Stimulated activated CD4-positive, alpha-beta T cell treated with anti-CD3 and anti-CD28 coated beads, Interleukin-1b, Interleukin-23, amount 100 ng/mL, for 1 hour (primary cell): ENCODE measurements at places on chromosomes 3 and 15.

GRCh38 chr3:167811031-167811430, 75.5 kb downstream of the SERPINI1 start:
- no peak for DNase-seq

- DNase-seq, result no peak
These were observed 162.4 kb upstream of the LRRN1 start for GRCh38 chr3:3636815-3637214.

GRCh38 chr3:109784852-109785631, 447.7 kb upstream of the DPPA4 start:
- no peak for DNase-seq

DNA sequence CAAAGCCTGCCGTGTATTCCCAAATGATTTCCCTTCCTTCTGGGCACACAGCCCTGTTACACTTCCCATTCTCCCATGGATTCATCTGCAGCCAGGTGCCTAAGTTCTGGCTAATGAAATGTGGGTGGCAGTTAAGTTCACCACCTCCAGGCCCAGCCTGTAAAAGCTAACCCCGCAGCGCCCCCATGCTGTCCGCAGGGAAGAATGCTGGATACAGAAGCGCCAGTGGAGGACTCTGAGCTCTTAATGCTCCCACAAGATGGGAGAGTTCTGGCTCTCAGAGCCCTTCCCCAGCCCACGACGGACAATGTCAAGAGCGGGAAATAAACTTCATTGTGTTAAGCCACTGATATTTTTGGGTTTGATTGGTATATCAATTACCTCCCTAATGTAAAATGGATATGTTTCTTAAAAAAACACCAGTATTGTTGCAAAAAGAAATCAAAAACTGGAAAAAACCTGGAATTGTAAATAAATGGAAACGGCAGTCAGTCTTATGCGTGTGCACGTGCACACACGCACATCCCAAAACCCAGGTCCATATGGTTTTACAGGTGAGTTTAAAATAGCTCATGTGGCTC, 37.7 kb upstream of the FGD5 start:
- no peak for DNase-seq

GRCh38 chr3:41320953-41321641, 121.8 kb downstream of the CTNNB1 start:
- DNase-seq, result no peak

GRCh38 chr3:9942934-9943690, 9.1 kb downstream of the PRRT3 start:
- DNase-seq, result no peak

GRCh38 chr3:15102836-15103235, 3.9 kb upstream of the RBSN start:
- no peak for DNase-seq

DNA sequence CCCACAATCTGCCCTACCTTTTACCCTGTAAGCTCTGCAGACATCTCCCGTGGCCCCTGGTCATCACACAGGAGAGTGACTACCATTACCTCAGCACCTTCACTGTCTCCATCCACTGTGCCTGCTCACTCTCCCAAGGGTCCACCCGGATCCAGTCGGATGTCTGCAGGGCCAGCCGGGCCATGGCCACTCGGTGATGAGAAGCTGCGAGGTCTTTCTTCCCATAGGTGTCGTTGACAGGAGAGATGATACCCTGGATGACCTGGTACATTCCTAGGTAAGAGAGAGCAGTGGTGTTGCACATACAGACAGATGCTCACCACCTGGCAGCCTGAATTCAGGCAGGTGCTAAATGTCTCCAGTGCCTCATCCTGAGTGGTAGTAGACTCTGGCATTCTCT, 39.2 kb upstream of the RBP1 start:
- no peak for DNase-seq

DNA sequence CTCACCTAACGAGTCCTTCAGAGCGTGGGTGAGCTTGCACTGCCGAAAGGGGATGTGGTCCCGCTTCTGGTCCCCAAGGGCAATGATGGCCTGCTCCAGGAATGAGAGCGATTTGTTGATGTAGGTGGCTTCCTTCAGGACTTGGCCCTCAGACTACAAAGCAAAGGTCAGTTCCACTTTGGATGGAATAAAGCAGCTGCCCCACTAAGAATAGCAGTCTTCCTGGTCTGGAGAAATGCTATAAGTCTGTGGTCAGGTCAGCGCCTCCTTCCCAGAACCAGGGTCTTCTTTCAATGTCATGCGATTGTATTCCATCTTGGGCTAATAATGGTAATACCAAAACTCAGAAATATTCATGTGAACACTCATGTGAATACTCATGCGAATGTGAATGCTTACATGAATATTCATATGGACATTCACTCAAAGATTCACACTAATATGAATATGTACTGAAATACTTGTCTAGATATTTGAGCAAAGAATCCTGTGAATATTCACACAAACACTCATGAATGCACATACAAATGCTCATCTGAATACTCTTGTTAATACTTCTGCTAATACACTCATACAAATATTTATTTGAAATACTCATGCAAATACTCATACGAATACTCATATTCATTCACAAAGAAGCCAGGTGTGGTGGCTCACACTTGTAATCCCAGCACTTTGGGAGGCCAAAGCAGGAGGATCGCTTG, 16.7 kb downstream of the KIF9 start:
- no peak for DNase-seq

- DNase-seq, result no peak
These were observed 110.9 kb upstream of the TPM1 start for GRCh38 chr15:62931650-62932049.

- DNase-seq, result no peak
These were observed 41.7 kb downstream of the ARIH1 start for GRCh38 chr15:72515591-72516389.

DNA sequence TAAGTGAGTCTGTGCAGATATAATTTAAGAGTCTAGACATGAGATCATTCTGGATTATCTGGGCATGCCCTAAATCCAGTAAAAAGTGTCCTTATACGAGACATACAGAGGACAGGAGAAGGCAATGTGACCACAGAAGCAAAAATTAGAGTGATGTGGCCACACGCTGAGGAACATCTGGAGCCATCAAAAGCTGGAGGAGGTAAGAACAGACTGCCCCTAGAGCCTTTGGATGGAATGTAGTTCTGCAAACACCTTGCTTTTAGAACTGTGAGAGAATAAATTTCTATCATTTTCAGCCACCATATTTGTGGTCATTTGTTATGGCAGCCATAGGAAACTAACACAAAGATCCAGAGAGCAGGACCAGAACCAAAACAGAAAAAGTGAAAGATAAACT, 41.0 kb downstream of the CD200 start:
- no peak for DNase-seq

- DNase-seq, result no peak
These were observed 73.6 kb downstream of the OXSM start for GRCh38 chr3:25863416-25863959.

DNA sequence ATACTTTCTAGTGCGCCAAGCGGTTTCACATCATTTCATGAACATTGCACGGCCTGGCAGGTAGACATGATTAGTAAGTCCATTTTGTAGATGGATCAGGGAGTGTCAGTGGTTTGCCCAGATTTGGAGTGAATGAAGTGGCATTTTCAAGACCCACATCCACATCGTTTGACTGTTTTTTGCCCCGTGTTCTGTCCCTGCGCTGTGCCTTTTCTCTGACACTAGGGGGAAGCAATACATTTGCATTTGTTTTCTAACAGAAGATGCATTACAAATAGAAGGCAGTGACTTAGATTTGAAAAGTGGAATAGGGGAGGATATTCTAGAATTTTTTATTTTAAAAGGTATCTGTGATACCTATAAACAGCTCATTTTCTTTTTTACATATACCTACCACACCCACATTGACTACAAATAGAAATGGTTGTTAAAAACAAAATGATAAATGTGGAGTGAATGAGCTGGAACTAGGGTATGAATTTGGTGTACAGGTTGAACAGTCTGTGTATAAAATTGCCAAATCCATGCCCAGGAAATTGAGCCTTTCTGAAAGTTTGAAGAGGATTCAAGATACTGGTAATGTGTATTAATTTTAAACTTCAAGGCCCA, 98.0 kb downstream of the USP13 start:
- DNase-seq, result no peak

DNA sequence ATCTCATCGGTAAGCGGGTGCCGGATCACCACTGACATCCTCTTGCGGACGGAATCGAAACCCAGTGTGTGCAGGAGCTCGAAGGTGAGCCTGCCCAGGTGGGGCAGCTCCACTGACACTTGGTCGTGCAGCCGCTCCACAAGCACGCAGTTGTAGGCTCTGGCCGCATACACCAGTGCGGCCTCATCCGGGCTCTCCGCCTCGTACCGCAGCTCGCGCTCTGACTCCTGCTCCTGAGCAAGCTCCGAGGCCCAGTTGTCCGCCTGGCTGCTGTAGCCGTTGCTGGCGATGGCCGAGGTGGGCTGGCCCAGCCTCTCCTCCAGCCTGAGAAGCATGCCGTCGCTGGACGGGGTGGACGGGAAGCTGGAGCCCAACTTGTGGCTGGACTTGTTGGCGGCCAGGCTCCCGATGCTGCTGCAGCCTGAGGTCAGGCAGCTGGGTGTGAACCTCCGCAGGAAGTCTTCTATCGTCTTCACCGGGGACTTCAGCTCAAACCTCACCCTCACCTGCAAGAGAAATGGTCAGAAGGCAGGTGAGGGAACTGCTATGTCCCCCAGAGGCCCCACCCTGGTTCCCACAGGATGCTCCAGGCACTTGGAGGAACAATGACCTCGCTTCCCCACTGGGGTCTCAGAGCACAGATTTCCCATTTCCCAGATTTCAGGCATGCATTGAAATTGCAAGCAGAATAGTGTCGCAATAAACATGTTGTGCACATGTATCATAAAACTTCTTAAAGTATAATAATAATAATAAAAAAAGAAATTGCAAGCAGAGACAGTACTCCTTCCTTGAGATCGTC, 149.2 kb downstream of the ATP10A start:
- DNase-seq, result no peak

- no peak for DNase-seq
These were observed 59.6 kb downstream of the ABTB1 start for GRCh38 chr3:127732303-127732702.
